NCI-H1417 treated with DMSO at 0.1 percent for 48 hours (cell line): ENCODE measurements at places on chromosomes 6 and 20.

- no peak for DNase-seq
Measured at GRCh38 chr20:12660918-12661317, 347.9 kb upstream of the SPTLC3 start.

GRCh38 chr6:158028421-158028820, 46.8 kb downstream of the SYNJ2 start:
- DNase-seq, result no peak

DNA sequence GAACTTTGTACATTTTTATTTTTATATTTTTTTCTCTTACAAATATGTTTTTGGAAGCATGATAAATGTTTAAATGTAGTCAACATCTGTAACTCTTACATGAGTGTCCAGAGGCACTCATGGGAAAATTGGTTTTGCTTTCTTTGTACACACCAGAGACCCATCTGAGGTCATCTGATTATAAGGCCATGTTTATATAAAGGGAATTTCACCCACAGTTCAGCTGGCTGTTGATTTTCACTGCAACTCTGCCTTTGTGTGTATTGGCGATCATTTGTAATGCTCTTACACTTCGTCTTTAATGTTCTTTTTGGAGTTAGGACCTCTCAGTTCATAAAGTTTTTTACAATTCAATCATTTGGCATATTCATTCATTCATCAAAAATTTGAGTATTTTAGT, 28.1 kb downstream of the RIOK1 start:
- no peak for DNase-seq

- no peak for DNase-seq
Measured at GRCh38 chr6:30562470-30563425, 5.7 kb downstream of the PRR3 start.

DNA sequence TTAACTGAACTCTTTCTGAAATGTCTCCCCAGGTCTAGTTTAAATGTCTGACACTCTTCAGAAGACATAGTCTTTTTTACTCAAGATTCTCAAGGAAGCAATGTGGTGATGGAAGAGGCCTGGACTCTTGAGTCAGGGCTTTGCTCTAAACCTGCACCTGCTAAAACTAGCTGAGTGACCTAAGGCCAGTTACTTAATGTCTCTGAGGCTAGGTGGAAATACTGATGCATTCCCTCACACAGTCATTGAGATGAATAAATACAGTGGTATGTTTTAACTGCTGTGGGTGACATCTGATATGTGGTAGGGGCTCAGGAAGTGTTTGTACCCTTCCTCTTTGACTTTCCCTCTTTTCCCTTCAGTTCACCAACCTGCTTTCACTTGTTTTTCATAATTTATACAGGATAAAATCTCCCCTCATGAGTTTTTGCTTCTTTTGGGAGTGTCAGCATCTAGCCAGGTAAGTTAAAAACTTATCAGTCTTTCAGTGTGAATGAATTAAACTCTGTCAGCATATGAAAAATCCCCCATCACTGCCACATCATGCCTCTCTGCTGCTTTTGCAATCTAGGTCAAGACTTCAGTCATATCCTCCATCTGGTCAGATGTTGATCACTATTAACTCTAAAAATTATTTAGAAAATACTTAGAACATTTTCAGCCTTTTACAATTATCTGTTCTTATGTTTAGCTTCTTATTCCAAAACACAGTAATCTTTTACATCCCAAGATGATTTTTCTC, 178.7 kb upstream of the TNFAIP3 start:
- no peak for DNase-seq

- DNase-seq, result no peak
Measured at GRCh38 chr6:109058620-109059019, 36.0 kb downstream of the SESN1 start.

DNA sequence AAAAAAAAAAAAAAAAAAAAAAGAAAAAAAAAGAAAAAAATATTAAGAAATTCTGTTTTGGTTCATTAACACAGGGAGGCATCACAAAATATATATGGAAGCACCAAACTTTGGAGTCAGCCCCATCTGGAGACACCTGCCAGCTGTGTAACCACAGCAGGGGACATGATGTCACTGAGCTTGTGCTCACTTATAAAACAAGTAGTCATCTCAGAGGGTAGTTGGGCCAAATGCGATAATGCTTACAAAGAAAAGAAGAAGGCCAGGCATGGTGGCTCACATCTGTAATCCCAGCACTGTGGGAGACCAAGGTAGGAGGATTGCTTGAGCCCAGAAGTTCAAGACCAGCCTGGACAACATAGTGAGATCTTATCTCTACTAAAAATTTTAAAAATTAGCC, 1.1 kb upstream of the BNIP5 start:
- DNase-seq, result no peak
